ENCODE measurements at places on chromosomes 3 and 15. TPM values are rescaled to one million over a fixed set of nuclear protein-coding genes. Genes with fewer than 3 reads are reported as not detected.

- DNase-seq = no peak
These were observed 102.9 kb downstream of the ADCY5 start for GRCh38 chr3:123346021-123346420.

- no peak for DNase-seq
These were observed 9.9 kb upstream of the STRA6 start for GRCh38 chr15:74212494-74212893.

GRCh38 chr3:152676810-152677379 lies 158.0 kb upstream of the P2RY1 start:
- DNase-seq = no peak

GRCh38 chr3:141441381-141442364 lies 45.2 kb upstream of the RASA2 start:
- DNase-seq = no peak

GRCh38 chr3:59920822-59921221 lies 871.0 kb upstream of the CFAP20DC start:
- no peak for DNase-seq

DNA sequence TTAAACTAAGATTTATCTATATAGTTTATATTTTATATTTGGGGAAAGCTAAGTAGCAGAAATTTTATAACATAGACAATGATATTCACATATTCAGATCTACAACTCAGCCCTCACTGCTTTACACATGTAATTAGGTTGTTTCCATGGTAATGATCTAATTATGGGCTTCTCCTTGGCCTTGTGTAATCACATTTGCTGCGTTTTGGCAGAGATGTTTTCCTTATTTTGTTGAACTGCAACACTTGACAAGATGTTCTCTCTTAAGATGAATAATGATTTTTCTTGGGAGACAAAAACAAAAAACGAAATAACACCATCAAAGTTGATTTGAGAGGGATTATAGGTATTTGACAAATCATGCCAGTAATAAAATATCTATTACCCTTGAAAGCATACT lies 635.6 kb upstream of the TBL1XR1 start:
- no peak for DNase-seq

GRCh38 chr3:66473181-66473580 lies 27.6 kb downstream of the LRIG1 start:
- DNase-seq = no peak

DNA sequence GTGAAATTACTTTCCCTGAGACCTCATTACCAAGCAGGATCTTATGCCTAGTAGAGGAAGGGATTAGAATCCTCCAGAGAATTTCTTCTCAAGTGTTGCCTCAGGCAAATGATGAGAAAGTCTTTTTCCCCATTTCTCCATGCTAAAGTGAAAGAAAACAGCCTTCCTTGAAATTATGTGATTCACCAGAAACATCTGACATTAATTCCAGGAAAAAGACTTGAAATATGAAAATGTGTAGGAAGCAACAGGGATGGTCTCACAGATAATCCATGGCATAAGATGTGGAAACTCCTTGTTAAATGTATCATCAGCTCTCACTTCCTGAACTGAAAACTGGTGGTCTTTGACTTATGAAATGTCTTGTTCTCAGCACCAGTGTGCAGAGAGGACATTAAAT lies 17.9 kb upstream of the ABI3BP start:
- no peak for DNase-seq

DNA sequence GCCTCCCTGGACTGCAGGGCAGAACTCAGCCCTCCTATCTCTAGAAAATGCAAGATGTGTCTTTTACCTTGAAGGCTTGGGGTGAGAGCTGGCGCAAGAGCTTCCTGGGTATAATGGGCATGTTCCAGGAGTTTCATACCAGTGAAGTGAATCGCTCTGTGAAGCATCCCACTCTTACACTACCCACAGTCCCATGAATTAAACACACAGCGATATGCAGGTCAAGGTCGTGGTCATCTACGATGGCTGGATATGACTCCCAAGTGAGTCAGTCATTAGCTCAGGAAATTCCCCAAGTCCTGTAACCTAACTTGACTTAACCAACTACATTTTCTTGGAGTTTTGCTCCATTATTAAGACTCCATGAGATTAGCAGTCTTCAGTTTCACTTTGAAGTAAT lies 439.7 kb downstream of the NTRK3 start:
- no peak for DNase-seq

DNA sequence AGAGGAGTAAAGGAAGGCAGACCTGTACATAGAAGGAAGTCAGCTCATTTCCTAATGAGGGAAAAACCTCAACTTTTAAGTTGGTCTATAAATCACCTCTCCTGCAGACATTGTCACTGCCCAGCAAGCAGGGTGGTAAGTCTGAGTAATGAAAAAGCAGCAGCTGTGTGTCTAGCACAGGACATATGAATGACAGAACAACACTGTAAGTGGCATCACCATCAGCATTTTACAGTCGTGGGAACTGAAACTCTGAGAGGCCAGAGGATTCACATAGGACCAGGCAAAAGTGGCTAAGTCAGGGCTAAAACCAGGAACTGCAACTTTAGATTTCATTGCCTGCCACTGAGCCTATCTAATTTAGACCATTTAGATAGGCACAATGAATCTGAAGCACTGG lies 235.6 kb downstream of the CLSTN2 start:
- DNase-seq = no peak

- no peak for DNase-seq
These were observed 19.4 kb downstream of the PLSCR1 start for GRCh38 chr3:146524961-146525360.

GRCh38 chr3:16052964-16053363 lies 121.5 kb upstream of the GALNT15 start:
- DNase-seq = no peak

DNA sequence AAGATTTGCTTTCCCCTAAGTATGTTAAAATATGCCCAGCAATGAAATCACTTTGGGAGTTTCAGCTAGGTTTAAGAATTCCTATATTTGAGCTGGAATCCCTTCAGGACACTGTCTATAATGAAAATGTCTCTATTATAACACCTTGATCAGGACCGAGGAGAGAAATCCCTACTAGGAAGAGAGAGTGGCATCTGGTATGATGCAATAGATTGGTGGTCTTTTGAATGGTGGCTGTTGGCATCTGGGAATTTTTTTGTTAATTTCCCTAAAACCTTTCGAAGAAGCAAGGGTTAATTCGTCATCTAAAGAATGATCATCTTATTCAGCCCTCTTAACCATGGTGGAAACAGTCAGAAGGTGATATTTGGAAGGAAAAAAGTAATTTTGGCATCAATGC lies 43.0 kb downstream of the TIGIT start:
- no peak for DNase-seq

- no peak for DNase-seq
These were observed 13.7 kb downstream of the TM4SF18 start for GRCh38 chr3:149319750-149320149.

DNA sequence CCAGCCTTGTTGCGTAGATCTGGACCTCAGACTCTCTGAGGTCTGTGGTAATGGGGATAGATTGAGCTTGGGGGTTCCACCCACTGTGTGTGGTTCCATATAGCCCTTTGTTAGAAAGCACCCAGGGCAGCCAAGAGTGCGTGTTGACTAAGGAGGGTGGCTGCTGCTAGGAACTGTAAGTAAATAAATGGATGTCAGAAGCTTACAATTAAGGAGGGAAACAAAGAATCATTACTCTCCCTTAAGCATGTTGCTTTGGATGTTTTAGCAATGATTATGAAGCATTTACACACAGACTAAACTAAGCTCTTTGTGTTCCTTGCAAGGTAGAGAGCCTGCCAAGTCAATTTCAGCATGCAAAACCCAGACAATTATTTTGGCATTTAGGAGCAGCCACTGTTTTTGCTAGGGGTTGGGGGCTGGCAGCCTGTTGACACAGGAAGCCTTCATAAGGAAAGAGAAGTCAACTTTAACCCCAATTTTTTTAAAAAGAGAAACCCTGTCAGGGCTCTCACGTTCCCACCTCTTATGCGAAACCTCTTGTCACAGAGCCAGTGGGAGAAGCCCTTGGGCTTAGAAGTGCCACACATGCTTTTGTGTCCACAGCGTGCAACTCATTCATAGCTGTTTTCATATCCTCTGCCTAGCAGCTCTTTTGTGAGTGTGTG lies 127.8 kb downstream of the CMSS1 start:
- no peak for DNase-seq

- DNase-seq = no peak
These were observed 3.4 kb downstream of the SLC25A26 start for GRCh38 chr3:66224220-66224619.

- no peak for DNase-seq
These were observed 7.4 kb upstream of the SEMA5B start for GRCh38 chr3:123034996-123035395.

GRCh38 chr15:78671626-78672211 lies 30.7 kb upstream of the CHRNB4 start:
- no peak for DNase-seq

DNA sequence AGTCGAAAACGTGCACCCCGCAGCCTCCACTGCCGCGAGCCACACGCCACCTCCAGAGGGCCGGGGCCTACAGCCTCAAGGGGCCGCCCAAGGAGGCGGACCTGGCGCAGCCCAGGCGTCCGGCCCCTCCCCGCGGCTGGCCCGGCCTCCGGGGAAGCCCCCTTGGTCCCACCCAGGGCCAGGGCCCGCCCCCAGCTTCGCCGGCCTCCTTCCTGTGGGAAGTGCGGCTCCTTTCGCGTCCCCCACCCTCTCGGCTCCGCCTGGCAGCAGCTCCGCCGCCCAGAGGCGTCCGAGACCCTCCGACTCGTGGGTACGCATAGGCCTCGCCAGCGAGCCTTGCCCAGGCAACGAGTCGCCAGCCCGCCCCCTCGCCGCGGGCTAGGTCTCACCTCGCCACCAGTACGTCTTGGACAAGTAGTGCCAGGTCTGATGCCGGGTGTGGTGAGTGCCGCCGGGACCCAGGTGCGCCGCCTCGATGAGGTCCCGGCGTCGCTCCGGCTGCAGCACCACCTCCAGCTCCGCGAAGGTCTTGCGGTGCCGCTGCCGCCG lies 642 bp downstream of the ZBTB11 start:
- DNase-seq = peak; percentile 91

GRCh38 chr3:112128843-112129727 lies 4.0 kb downstream of the GCSAM start:
- DNase-seq = no peak

DNA sequence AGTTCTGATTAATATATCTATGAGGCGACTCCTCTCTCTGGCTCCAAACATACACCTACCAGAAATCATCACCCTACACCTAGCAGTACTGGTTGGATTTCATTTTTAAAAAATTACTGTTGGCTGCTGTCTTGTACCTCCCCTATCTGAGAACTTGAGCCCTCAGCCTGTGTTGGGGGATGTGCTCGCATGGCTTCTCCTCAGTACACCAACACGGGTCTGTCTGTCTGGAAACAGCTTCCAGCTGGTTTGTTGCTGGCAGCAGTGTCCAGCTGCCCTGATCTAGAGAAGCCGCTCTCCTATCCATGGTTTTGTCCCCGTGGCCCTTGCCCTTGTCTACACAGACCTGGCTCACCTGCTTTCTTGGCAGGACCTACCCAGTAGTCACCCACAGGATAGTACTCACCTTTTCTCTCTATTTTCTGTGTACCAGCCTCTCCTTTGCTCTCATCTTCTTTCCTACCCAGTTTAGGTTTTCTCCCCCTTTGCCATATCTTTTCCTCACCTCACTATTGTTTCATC lies 43.2 kb upstream of the NEDD4 start:
- no peak for DNase-seq

- no peak for DNase-seq
These were observed 74.1 kb downstream of the SCN5A start for GRCh38 chr3:38575279-38575843.

DNA sequence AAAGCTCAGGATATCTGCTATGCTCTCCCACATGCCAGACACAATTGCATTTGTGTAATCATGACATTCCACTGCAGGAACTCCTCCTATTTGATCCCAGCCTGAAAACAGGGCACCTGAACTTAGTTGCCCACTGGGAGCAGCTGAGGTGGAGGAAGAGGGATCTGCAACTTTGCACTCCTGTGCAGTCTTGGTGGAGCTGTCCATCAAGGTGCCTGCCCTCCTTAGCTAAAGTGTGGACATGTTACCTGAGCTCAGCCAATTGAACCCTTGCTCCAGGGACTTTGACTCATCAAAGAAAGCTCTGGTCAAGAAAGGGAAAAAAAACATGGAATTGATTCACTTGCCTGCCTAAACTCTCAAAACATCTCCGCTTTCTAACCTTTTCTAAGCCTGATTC lies 33.3 kb upstream of the TUBGCP5 start:
- DNase-seq = no peak

DNA sequence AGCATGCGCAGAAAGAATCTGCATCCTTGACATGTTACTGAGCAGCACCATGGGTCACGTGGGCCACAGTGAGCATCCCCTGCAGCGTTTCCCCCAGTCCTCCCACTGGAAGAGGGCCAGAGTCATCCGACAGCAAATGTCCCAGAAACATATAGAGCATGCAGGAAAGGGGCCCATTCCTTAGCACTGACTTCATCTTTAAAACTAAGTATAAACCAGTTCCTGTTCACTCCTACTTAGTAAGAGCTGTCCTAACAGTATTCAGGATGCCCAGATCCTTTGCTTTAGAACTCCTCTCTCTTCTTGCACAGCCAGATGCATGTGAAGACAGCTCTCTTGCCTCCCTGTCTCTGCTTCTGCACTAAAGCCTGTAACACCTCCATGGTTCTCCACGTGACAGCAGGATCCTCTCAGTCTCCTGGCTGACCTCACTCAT lies 79.3 kb upstream of the OXTR start:
- DNase-seq = no peak

- no peak for DNase-seq
These were observed 39.4 kb upstream of the APEH start for GRCh38 chr3:49634736-49635135.

GRCh38 chr15:39471785-39472574 lies 108.9 kb upstream of the THBS1 start:
- DNase-seq = no peak

- no peak for DNase-seq
These were observed 481.7 kb upstream of the TGFBR2 start for GRCh38 chr3:30124435-30125370.

DNA sequence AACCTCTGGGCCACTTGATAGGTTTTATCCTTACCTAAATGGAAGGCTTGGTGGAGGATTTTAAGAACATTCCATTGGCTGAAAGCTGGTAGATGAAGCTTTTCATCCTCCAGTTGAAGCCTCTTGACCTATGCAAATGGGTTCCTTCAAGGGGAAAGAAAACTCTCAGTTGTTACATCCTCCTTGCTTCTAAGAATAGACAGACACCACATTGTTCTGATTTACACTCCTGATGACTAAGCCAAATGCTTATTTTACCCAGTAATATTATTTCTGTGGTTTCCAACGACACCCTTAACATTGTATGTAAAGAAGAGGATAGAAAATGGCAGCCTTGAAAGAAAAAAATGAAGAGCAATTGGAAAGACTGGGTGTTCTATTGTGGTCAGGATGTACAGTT lies 480.5 kb downstream of the OTOL1 start:
- no peak for DNase-seq

GRCh38 chr3:167350245-167350862 lies 29.7 kb downstream of the ZBBX start:
- DNase-seq = no peak

- DNase-seq = no peak
These were observed 9.1 kb downstream of the BCL2L10 start for GRCh38 chr15:52103217-52104207.

The CYP8B1 gene
- polyA plus RNA-seq = 0.87 TPM

The CDAN1 gene
- polyA plus RNA-seq = 15.4 TPM

The ZNF502 gene
- 13.8 TPM for polyA plus RNA-seq

The CD200 gene
- 39.5 TPM for polyA plus RNA-seq

The DYNC1LI1 gene
- polyA plus RNA-seq = 40.2 TPM

The TTLL13 gene
- 0.39 TPM for polyA plus RNA-seq

The STAB1 gene
- polyA plus RNA-seq = 34.8 TPM

The LSMEM2 gene
- 0.54 TPM for polyA plus RNA-seq

The ALG1L2 gene
- 1.2 TPM for polyA plus RNA-seq

The SUCNR1 gene
- polyA plus RNA-seq = 7.6 TPM

The GAP43 gene
- 0.39 TPM for polyA plus RNA-seq

The MESP1 gene
- polyA plus RNA-seq = 1.5 TPM

The TMEM45A gene
- 23.4 TPM for polyA plus RNA-seq

The GOLGB1 gene
- polyA plus RNA-seq = 90.9 TPM

The MITF gene
- 47.7 TPM for polyA plus RNA-seq

All from right renal cortex interstitium (tissue), 3 donors.